Stimulated activated naive CD4-positive, alpha-beta T cell treated with Interleukin-2 at 50 U/mL for 16 hours (primary cell): ENCODE measurements at places on chromosomes 3 and 15.

- no peak for DNase-seq
Observed at GRCh38 chr3:160616311-160616710, 50.9 kb upstream of the KPNA4 start.

GRCh38 chr3:184320104-184320445 is 5.7 kb downstream of the EIF4G1 start:
- peak; percentile 43 for DNase-seq

DNA sequence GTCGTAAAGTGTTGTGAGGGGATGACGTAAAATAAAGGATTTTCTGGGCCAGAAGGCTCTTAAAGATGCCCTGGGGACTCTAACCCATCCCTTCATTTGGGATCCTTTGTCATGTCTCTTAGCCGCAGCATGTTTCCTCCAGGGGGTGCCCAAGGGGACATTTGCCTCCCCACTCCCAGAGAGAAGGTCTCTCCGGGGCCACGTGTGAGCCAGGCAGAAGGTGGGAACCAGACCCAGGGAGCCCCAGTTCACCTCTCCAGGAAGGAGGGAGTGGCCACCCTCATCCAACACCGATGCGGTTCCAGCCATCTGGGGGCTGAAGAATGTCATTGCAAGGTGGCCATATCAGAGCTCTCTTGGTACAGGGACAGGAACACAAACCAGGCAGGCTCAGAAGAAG is 25.2 kb downstream of the ST8SIA2 start:
- DNase-seq: no peak

GRCh38 chr3:102536456-102536855 is 101.6 kb downstream of the ZPLD1 start:
- DNase-seq: no peak

DNA sequence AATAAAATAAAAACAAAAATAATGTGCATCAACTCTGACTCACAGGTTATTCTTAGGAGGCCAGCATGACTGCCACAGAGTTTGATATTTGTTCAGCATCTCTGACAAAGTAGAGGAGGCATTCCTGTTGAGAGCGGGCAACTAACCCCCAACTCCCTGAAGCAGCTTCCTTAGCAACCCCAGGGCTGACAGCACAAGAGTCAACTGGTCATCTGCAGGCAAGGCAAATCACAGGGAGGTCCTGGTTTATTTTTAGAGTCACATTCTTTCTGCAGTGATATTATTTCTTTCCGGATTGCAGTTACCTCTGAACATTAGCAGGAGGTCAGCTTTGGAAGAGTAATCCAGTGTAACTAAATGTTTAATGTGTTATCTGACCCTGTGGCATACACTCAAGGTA is 273.0 kb downstream of the PLCL2 start:
- no peak for DNase-seq

- DNase-seq: no peak
Observed at GRCh38 chr3:181076558-181076957, 87.0 kb upstream of the DNAJC19 start.

GRCh38 chr15:35150361-35150760 is 65.3 kb upstream of the NANOGP8 start:
- no peak for DNase-seq

DNA sequence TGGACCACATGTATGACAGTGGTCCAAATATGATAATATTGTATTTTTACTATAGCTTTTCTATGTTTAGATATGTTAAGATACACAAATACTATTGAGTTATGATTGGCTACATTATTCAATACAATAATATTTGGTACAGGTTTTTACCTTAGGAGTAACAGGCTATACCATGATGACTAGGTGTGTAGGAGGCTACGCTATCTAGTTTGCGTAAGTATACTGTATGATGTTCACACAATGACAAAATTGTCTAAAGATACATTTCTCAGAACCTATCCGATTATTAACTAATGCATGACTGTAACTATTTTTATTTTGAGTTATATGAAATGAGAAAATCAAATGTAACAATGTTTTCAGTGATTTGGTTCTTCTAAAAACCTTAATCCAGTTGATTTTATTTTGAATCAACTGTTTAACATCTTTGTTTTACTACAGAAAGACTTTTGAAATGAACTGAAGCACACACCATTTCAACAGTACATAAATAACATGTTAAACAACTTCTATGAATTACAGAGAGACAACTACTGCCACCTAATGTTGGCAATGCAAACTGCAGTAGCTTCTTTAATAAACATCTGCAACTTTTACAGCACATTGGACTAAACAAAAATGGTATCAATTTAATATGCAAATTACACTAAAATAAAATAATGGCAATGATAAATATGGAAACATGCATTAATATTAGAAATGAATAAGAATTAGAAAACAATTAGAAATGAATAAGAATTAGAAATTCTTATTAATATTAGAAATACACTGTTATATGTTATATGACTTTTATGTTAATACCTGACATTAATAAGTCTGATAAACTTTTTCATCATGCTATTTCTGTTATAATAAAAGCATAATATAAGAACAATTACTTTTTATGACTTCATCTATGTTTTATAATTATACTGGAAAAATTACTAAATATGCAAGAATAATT is 255.7 kb downstream of the MBNL1 start:
- no peak for DNase-seq

- DNase-seq: no peak
Observed at GRCh38 chr3:182284793-182285192, 508.5 kb upstream of the ATP11B start.

DNA sequence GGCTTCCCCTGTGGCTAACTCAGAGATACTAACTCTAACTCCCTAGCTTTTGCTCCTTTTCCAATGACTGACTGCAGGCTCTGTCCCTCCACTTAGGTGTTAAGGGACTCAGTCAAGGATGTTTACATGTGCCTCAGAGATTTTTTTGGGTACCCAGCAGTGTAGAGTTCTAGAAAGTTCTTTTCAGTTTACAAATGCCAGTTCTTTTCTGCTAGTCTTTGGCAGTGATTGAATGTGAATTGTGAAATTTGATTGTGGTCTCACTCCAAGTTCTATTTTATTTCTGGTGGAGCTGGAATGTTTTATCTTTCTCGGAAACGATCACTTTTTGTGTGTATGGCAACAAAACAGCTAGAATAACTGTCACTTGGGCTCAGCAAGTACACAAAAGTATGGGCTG is 60.6 kb downstream of the IL1RAP start:
- no peak for DNase-seq

GRCh38 chr3:69309814-69310213 is 76.1 kb downstream of the FRMD4B start:
- no peak for DNase-seq

DNA sequence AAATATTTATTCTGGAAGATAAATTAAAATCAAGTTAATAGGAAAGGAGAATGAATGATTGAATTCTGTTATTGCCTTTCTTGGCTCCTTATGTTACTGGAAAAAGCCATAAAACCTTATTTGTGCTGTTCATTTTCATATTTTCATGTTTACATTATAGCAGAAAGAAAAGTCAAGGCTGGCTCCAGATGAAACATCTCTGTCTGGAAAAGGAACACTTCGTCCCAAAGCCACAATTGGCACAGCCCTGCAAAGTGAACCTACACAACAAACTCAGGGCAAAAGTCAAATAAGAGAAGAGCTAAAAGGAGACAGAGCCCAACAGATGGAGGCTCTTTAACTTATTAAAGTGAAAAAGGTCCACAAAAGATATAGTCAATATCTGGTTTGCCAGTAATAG is 73.4 kb downstream of the GTPBP8 start:
- no peak for DNase-seq

DNA sequence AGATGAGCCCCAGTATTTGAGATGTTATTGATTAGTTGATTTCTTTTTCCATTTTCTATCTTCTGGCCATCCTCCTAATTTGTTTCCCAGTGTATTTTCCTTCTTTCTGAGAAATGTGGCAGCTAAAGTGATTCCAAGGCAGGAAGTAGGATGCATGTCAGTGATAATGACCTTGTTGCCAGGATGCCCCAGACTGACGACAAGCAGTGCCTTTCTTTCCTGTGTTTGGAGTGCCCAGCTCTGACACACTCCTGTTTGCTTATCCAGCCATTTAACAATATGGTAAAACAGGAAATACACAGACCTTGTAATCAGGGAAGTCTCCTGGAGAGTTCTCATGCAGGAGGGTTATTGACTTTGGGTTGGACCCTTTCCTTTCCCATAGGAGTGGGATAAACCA is 20.4 kb downstream of the TMOD2 start:
- no peak for DNase-seq

- DNase-seq: no peak
Observed at GRCh38 chr3:74442683-74443082, 171.8 kb downstream of the CNTN3 start.

GRCh38 chr15:29139540-29140459 is 129.8 kb downstream of the NSMCE3 start:
- DNase-seq: peak; percentile 7

DNA sequence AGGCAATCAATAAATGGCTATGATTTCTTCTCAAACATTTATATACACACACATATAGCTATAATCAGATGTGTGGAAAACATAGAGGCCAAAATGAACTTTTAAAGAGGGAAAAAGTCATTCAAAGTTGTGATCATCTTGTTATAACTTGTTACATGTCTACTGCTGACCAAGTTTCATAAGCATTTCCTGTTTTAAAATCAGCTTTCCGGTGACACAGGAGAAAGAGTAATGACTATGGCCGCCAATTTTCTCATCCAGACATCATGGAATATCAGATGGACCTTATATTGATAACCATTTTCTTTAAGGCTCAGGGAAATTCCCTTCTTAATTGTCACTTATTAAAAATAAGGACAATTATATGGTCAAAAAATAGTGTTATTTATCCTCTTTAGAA is 71.7 kb upstream of the AGTR1 start:
- no peak for DNase-seq

- DNase-seq: no peak
Observed at GRCh38 chr3:65902304-65902793, 136.4 kb downstream of the MAGI1 start.

DNA sequence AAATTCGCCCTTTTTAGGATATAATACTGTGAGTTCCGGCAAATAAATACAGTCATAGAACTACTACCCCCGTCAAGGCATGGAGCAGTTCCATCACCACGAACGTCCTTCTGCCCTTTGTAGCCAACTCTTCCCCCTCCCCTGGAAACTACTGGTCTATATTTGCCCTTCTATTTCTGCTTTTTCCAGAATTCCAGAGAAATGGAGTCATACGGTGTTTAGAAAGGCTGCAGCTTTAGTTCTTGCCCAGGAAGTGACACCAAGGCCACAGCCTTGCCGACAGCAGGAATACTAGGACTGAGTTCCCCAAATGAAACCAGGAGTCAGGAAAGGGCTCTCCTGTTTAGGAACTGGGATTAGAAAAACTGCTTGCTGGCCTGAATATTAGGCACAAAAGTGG is 291.2 kb downstream of the FAM43A start:
- no peak for DNase-seq

GRCh38 chr3:4421121-4421520 is 45.9 kb downstream of the SUMF1 start:
- DNase-seq: no peak

GRCh38 chr3:148079370-148079769 is 618.3 kb upstream of the AGTR1 start:
- DNase-seq: no peak

DNA sequence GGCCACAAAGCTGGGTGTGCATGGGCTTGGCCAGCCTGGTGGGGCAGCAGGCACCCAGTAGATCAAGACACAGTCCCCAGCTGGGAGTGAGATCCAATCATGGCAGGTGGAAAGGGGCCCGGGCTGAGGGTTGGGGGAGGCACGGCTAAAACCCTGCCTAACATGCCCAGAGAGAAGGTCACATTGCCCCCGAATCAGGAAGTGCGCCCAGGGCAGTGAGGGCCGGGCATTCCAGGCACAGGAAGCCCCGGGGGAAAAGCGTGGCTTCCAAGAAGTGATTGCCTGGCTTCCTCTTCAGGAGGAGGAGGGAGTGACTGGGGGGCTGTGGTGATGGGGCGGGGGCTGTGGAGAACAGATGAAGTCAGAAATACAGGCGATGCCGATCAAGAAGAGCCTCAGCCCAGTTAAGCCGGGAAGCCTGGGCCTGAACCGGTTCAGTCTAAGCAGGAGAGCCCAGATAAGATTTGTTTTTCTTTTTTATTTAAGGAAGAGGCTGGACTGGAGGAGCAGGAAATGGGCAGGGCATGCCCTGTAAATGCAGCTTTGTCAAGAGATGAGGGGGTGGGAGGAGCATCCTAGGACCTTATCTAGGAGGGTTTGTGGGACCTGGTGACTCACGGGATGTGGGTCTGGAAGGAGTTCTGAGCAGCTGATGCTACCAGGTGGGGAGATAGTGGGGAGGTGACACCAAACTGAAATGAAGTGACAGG is 83.9 kb downstream of the CHSY1 start:
- peak; percentile 57 for DNase-seq

- no peak for DNase-seq
Observed at GRCh38 chr3:15797642-15798303, at the start of gene ANKRD28. TSS of gene ANKRD28 (minus strand) at chr3:15797979. CDS start at chr3:15796521, 1,458 bp downstream.

- DNase-seq: no peak
Observed at GRCh38 chr3:20406611-20407011, 220.6 kb upstream of the SGO1 start.

DNA sequence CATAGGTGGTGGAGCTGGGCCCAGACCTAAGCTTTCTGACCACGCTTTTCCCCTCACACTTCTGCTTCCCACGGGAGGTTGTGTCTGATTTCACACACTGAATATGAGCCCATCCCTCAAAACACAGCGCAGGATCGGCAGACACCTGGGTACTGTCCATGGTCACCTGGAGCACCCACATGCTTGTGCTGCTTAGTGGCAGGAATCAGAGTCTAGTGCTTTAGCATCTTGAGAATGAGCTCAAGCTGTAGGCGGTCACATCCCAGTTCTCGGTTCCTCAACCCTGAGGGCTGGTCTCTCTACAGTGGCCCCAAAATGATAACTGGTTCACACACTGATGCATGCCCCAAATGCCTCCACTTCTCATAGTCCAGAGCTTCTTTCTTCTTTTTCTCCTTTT is 111.0 kb downstream of the SEMA5B start:
- no peak for DNase-seq

GRCh38 chr3:6935970-6936369 is 75.1 kb downstream of the GRM7 start:
- DNase-seq: no peak

GRCh38 chr15:67820992-67821783 is 4.1 kb upstream of the SKOR1 start:
- no peak for DNase-seq
